Stimulated activated CD8-positive, alpha-beta memory T cell treated with anti-CD3 and anti-CD28 coated beads, Interleukin-4, amount 100 ng/mL, for 4 hours (primary cell): ENCODE measurements at places on chromosomes 1 and 21.

- no peak for DNase-seq
These were observed 11.2 kb downstream of the UBE2Q1 start for GRCh38 chr1:154547105-154547732.

DNA sequence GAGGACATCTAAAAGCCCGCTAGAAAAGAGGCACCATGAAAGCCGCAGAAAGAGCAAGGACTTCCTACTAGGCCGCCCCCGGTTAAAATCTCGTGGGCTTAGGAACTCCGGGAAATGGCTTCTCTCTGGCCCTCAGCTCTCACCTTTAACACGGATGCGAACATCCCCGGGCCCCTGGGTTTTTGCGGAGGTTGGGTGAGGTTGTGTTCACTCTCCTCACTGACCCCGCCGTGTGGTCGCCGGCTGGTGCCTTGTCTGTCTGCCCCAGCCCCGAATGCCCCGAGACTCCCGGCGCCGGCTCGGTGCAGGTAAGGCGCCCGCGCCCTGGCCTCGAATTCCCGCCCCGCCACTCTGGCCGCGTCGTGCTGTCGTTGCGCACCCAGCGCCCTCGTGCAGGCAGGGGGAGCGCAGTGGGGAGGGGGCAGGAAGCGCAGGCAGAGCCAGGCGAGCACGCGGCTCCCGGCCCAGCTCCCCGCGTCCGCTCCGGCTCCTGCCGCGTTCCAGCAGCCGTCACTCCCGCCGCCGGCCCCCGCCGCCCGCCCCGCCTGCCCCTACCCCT lies at the start of gene SHISAL2A:
Gene SHISAL2A (plus strand): TSS at position 437 of the 559 bp plus-strand sequence. CDS start 326 bp downstream, outside the sequence.
- no peak for DNase-seq

GRCh38 chr1:78840453-78841271 lies 165.9 kb downstream of the ADGRL4 start:
- DNase-seq, result no peak

GRCh38 chr1:116891396-116892079 lies 18.2 kb upstream of the PTGFRN start:
- DNase-seq, result no peak

GRCh38 chr1:3847081-3847480 lies 9.9 kb downstream of the CEP104 start:
- DNase-seq, result no peak
